ENCODE measurements at places on chromosomes 5 and 9.
A peak's percentile ranks its signal among the peaks of the same experiment; 100 is the strongest.

GRCh38 chr9:137244486-137245449 is 3.7 kb downstream of the TUBB4B start:
- DNase-seq, result peak; percentile 29

- no peak for DNase-seq
Observed at GRCh38 chr5:142671266-142671665, 14.6 kb downstream of the FGF1 start.

GRCh38 chr5:54792611-54793404 is 192.6 kb downstream of the ESM1 start:
- no peak for DNase-seq

DNA sequence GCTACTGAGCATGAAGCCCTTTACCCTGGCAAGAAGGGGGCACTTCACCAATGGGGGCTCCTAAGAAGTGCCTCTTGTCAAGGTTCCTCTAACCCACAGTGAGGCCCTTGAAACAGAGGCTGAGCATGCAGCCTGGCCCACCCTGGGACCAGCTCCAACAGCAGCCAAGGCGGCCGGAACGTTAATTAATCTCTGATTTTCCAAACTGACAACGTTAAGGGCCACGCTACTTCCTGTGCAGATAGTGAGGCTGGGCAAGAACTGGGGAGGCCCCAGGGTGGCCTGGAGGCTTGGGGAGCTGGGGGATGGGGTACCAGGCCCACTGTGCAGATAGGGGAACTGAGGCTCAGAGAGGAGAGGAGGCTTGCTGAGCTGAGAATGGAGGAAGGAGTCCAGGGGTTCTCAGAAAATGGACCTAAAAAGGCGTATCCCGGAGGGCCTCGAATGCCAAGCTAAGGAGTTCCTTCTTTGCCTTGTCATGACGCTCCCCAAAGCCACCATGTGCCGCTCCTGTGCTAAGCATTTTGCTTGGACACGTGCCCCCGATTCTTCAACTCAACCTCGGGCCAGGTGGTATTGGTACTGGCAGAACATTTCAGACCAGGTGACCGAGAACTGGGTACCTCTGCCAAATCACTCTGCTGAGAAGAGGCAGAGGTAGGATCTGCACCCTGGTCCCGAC is 72.0 kb upstream of the STXBP1 start:
- no peak for DNase-seq

DNA sequence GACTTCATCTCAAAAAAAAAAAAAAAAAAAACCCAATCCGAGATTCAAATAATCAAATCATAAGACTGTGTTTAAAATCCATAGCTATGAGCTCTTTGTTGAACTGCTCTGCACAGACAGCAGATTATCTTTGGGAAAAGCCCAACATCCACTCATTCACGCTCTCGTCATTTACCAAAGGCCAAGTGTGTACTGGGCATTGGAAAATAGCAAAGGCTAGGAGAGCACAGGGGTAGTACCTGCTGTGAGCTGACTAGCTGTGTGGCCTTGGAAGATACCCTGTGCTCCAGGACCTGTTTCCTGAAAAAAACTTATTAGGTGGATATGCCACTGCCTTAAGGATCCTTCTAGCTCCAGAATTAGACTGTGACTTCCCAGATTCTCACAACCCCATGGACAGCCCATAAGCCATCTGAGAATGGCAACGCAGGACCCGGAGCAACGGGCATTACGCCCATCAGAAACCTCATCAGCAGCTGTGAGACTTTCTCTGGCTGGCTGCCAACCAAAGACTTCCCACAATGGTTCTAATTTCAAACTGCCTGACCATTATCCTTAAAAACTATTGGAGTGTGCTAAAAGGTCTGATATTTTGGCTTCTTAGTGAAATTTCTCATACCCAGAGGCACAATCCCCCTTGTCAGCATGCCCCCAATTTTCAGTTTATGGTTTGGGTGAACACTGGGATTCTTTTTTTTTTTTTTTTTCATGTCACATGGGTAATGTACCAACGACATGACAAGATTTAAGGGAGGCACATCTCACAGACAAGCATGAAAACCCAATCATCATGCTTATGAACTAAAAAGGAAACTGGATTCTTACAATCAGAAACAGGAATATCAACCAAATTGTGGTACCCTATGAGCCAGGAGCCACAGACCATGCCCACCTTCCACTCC is 16.8 kb downstream of the SERINC5 start:
- DNase-seq, result no peak

DNA sequence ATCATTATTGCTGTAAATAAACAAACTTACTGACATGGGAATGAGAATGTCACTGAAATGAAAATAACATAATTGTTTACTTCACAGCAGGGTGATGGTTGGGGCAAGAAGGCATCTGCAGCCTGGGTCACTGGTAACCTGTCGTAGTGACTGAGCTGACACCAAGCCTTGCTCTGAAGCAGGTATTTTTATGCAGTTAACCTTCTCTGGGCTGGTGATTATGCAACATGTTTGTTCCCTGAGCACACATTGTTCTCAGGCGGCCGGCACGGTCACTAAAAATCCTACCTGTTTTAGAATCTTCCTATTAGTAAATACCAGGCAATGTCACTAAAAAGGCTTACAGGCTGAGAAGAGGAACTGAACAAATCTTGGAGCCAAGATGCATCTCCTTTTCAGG is 157.7 kb upstream of the NR3C1 start:
- no peak for DNase-seq

- peak; percentile 92 for DNase-seq
Observed at GRCh38 chr5:100903039-100903887, at the start of gene ST8SIA4. ST8SIA4 (minus strand) TSS chr5:100903282; CDS start chr5:100902955, 327 bp downstream.

- no peak for DNase-seq
Observed at GRCh38 chr5:82169892-82170291, 108.3 kb downstream of the RPS23 start.

DNA sequence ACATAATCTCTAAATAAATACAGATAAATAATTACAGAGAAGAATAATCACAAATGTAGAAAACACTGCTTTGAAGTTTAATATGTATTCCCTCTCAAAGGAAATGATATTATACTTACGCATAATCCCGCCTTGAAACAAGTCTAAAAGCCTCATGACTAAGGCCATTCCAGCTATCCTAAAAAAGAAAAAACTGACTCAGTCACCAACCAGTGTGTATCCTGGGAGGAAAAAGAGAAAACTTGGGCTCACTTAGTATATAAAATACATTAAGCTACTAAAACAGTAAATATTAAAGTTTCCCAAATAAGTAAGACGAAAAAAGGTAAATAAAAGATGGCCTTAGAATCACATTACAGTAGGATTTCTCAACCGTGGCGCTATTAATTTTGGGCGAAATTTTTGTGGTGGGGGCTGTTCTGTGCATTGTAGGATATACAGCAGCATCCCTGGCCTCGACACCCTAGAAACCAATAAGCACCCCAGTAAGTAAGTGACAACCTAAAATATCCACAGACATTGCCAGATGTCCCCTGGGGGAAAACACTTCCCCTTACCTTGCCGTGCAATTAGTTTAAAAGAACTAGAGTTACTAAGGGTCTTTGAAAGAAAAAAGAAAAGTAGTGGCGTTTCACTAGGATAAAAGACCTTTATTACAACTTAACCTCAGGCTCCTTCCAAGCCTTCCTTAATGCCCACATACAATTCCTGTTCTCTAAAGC is 1.1 kb downstream of the HSPA9 start:
- no peak for DNase-seq

- no peak for DNase-seq
Observed at GRCh38 chr9:76109953-76110352, 219.5 kb downstream of the PCSK5 start.

DNA sequence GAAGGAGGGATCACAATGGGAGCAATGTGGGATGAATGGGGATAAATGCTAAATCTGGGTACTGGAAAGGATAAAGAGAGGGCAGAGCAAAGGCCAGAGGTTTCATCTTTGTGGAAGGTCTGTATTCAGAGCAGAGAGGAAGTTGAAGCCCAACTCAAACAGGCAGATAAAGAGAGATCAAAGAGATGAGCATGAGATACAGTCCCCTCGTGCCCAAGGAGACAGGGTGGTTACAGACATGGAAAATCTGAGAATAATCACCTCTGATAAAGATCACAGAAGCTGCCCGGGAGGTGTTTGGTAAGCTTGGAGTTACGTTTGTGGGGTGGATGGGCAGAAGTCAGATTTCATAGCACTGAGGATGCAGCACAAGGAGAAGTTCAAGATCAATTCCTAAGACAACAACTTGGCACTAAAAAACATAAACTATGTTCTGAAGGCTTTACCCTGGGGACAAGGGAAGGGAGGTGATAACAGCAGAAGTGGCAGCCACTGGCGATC is 459 bp upstream of the ERAP2 start:
- DNase-seq, result peak; percentile 47

GRCh38 chr5:53424686-53425615 is 55.5 kb upstream of the FST start:
- DNase-seq, result no peak

GRCh38 chr9:122202111-122202510 is 26.6 kb downstream of the LHX6 start:
- no peak for DNase-seq

GRCh38 chr9:125850763-125851162 is 103.6 kb downstream of the PBX3 start:
- no peak for DNase-seq

GRCh38 chr5:14577971-14578370 is 3.6 kb upstream of the OTULINL start:
- no peak for DNase-seq

DNA sequence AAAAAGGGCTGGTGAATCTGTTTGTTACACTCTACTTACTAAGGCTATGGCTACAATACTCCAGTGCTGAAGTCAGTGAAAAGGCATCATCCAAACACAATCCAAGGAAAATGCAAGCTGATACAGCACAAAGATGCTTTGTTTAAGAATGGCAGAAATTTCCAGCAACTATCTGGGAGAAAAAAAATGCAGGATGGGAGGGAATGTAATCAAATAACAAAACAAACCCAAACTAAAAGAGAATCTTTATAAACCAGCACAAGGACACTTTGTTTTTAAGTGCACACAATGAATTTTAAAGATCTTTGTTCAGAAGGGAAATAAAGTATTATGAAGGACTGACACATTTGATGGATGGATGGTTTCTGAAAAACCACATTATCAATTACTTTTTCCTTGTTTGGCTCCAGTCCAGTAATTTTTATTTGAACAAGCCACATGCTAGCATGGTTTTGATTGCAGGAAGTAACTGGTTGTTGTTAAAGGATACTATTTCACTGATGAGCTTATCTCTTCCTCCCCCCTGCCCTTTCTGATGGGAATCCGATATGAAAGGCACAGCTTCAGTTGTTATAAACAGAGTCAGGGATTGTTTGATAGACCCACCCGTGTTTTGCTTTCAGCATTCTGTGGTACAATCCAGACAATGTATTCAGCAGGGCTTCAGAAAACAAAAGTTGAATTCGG is 12.1 kb upstream of the TLE4 start:
- no peak for DNase-seq

GRCh38 chr9:21965401-21965951 is 28.7 kb downstream of the CDKN2A start:
- DNase-seq, result peak; percentile 62

GRCh38 chr9:12884736-12885395 is 110.0 kb downstream of the LURAP1L start:
- no peak for DNase-seq

DNA sequence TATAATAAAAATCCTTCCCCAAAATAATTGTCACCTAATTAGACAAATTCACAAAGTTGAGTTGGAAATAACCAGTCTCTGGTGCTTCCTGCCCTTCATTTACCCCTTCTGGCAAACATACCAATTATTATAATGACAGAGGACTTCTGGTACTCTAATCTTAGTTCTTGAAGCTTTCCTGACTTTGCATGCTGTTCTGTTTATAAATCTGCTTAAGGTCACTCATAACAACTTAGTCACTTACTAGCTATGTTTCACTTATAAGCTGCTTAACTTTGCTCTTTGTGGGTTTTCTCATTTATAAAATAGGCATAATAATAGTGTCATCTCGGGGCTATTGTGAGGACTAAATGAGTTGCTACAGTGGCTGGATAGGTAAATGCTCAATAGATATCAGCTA is 446.5 kb downstream of the EFNA5 start:
- no peak for DNase-seq
